ENCODE measurements at places on chromosomes 1 and 21.

- DNase-seq, result peak; percentile 46
Measured at GRCh38 chr21:32336711-32337110, 38.1 kb downstream of the MRAP start.

GRCh38 chr1:110057963-110058518 is 12.4 kb downstream of the ALX3 start:
- DNase-seq, result no peak

DNA sequence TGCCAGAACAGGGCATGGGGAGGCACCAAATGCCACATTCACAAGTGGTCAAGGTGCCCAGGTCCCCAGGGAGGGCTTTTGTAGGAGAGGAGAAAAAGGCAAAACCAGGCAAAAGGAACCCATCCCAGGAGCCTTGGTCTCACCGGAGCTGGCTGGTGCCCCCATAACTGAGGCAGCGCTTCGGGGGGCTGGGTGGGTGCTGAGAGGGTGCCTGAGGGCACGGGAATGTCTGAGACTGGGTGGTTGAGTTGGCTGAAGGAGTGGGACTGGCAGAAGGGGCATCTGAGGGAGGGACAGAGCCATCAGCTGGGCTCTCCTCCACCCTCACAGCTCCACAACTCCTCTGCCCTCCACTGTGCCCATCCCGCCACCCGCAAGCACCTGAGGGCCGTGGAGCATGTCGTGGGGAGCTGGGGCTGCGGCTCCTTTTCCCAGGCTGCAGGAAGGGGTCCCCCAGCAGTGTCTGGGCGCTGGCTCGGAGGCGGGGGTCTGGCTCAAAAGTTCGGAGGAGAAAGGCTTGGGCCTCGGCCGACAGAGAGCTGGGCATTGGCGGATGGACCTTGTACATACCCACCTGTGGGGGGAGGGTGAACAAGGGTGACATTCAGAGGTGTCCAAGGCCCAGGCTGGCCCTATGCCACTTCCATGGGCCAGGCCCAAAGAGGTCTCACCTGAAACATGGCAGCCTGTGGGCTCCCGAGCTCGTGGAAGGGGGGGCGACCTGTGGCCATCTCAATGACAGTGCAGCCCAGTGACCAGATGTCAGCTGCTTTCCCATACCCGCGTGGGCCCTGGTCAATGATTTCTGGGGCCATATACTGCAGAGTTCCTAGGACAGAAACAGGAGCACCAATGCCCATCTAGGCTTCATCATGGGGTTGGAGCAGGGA is 8.5 kb downstream of the MAP3K6 start:
- DNase-seq, result no peak

- no peak for DNase-seq
Measured at GRCh38 chr21:27426196-27426595, 459.3 kb upstream of the ADAMTS5 start.

DNA sequence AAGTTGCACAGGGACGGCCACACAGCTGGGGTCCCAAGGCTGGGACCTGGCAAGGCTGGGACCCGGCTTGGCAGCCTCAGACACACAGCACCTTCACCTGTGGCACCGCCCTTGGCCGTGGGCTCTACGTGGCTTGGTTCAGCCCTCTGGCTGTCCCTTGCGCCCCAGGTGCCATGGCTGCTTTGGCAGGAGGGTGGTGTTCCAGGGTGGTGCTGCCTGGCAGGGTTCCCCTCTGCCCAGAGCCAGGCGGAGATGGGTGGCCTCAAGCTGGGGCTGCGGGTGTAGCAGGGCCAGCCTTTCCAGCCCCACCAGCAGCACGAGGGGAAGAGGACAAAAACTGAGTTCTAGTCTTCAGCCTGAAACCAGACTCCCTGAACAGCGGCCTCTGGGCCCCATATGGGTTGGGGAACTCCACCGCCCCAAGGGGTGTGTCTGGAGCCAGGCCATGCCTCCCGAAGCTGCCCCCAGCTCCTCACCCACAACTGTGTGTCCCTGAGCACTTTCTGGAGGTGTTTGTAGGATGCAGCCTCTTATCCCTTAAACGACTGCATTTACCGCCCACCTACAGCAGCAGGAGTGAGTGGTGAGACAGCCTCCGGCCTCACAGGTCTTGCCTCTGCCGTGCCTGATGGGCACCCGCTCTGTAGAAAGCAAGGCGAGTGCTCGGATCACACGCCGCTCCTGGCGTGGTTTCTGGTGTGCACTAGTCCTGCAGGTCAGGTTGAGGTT is 92.3 kb downstream of the PDE9A start:
- no peak for DNase-seq

DNA sequence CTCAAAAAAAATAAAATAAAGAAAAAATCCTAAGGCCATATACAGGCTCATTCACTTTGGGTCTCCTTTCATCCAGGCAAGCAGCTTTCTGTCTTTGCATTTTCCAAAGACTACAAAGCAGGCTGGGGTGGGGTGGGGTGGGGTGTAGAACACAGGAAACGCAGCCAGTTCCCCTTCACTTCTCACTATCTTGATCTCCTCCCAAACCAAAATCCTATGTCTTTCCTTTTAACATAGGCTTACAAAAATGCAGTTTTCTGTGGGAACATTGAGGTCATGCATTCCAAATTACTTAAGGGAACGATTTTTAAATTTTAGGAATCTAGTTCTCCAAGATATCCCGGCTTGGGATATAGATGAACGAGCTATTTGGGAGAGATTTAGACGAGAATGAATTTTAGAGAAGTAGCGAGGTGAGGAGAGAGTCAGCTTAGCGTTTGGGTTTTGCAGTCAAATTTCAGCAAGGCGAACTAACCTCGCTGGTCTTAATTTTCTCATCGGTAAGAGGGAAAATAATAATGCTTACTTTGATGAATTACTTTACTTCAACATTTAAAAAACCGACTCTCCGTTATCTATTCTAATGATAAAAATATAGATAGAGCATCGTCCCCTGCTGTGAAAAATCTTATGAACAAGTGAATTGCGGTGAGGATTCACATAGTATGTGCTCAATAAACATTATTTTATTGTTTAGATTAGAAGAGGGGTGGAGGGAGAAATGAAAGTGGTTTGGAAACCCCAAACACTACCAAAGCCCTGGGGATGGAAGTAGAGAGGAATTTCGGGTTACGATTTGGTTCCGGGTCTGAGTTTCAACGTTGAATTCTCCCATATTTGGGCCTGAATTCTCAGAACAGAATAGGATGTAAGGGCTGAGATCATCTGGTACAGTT is 735 bp upstream of the STX12 start:
- no peak for DNase-seq

GRCh38 chr1:244353551-244354091 is 98.1 kb downstream of the ADSS2 start:
- DNase-seq, result no peak

DNA sequence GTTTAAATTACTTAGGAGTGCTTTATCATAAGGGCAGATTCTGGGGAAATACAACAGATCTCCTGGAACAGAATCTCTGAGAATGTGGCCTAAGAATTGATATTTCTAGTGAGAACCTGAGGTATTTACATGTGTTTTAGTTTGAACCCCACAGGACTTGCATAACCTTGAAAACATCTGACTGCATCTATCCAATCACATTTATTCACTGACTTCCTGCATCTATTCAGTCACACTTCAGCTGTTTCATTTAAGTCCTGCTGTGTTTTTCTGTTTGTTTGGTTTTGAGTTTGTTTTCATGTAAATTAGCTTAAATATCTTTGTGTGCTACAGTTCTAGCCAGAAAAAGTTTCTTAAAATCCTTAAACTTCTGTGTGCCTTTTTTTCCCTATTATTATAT is 1260.7 kb downstream of the PLA2G4A start:
- no peak for DNase-seq

DNA sequence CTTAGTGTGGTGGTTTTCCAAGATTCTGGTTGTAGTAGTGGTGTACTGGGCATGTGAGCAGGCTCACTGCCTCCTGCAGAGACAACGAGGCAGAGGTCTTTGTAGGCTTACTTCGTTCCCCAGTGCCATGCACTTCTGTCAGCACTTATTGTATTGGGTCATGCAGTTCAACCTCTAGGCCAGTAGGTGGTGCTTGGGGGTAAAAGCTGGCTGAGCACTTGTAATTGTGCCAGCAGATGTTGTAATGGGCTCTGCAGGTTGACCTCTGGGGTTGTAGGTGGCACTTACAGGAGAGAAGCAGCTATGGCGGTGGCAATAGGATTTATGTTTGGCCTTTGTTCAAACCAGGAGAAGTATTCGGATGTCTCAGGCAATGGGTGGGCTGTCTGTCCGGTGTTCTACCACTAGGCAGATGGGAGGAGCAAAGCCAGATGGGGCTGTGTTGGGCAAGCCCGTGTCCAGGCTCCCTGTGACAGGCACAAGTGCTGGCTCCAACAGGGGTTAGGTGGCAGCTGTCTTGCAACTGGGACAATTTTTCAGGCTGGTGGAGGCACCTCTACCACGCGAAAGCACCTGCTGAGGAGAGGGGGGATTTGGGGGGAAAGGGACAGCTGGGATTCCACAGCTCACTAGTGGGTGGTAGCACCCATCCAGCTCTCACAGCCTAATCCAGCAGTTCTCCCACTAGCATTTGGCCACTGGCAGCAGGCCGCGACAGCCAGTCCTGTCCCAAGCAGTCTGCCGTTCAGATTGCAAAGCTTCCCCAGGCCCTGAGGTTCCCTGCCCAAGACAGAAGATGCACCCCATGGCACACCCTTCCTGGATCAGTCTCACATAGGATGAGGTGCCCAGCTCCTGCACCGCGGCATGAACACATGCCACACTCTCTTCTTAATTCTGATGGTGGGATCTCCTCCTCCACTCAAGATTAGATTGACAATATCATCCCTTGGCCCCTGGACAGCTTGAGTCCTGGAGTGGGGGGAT is 274.5 kb downstream of the CTH start:
- DNase-seq, result no peak

DNA sequence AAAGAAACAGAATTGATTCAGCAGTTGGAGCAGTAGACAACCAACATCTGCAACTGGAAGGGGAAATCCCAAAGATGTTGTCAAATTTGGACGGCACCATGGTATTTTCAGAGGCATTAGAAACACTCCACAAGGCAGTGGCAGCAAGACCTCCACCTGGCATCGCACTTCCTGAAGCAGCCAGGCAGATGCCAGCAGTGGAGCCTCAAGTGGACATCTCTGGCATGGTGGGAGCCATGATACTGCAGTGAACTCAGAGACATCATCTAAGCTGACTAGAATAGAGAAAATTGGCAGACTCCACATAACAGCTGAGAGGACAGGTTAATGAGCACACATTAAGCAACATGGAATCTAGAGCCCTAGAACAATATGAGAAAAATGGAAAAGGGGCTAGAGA is 33.9 kb upstream of the RGS8 start:
- no peak for DNase-seq

DNA sequence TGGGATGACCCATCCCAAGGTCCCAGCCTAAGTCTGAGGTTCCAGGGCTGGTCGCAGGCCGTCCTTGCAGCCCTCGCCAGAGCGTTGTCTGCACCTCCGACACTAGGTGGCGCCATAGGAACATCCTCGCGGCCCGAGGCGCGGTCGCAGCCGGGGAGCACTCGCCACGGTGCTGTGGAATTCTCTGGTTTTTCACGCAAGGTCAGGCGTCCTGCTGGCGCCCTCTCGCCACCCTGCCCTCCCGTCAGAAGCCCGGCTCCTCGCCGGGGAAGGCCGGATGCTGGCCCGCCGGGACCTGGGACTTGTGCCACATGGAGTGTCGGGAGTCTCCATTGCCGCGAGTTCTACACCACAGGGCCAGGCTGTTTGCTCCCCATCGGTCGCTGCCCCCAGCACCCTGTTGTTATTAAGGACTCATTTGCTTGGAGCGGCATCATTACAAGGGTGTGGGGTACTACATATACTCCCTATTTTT is 196.8 kb upstream of the LMO4 start:
- DNase-seq, result peak; percentile 75

GRCh38 chr1:34771573-34772371 is 9.2 kb upstream of the GJB3 start:
- no peak for DNase-seq

GRCh38 chr1:25556791-25557476 is 13.5 kb downstream of the LDLRAP1 start:
- DNase-seq, result peak; percentile 75

DNA sequence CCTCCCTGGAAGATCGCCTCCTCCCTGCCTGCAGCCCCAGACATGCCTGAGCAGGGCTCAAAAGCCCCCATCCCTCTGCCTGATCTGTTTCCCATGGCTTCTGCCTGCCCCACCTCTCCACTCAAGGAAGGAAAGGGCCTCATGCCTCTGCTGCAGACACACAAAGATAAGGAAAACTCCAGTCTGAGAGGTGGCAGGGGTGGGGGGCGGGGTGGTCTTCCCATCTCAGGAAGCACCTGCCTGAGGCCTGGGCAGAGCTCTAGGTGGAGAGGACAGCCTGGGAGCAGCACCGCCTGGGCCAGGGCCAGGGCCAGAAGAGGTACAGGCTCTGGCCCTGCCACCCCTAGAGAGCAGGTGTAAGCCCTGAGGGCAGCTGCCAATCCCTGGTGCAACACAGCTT is 4.1 kb upstream of the GJB3 start:
- DNase-seq, result no peak

- no peak for DNase-seq
Measured at GRCh38 chr1:6795203-6795602, 9.9 kb downstream of the CAMTA1 start.

DNA sequence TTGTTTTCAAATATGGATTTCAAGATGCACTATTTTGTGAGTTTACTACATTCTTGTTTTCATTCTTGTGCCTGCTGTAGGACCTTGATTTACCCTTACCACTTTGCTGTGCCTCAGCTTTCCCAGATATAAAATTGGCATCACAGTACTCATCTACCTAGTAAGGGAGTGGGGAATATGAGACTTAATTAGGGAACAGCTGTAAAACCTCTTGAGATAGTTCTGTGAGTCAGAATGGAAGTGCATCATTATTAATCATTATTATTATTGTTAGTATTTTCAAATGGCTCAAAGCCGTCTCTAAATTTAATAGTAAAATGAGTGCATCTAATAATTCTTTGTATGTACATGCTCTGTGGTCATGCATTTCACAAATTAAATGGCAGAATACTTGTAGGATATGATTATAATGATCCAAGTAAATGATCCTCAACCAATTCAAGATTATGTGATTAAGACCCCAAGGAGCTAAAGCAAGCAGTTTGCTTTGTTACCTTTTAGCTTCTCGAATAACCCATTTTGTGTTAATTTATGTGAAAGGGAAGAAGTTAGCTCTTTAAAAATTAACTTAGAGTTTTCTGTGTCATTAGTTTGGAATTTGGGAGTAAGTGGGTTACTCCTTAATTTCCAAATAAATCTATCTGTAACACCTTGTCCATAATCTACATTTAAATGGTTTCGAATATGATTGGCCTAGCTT is 155.4 kb downstream of the NFIA start:
- no peak for DNase-seq

DNA sequence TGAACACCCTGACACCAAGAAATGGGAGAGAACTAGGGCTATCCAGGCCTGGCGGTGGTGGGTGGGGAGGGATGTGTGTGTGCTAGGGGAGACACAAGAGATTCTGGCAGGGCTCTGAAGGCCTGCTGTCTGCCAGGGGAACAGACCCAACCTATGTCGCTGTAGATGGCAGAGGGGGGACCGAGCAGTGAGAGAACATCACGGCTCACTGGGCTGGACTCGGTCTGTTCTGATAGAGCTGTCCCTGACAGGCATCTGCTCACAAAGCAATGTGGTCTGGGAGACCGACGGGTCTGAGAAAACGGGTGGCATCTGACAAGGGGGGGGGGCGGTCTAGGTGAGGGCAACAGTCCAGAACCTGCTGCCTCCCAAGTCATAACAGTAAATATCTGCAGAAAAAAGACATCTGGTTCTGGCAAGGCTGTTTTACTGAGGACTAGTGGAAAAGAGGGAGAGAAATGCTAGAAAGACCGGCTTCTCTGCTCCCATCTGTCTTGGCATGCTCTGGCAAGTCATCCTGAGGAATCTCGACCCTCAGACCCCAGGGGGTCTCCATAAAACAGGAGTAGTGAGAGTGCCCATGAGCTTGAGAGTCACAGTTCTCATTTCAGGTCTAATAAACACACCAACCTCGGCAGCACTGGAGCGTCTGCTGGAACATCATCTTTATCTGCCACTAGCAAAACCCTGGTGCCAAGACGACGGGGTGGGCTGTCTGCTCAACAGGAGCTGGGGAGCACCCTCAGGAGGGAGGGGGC is 36.5 kb downstream of the SLC66A1 start:
- no peak for DNase-seq
